ENCODE measurements at places on chromosomes 12 and 14. TPM values are rescaled to one million over a fixed set of nuclear protein-coding genes. Genes with fewer than 3 reads are reported as not detected.

DNA sequence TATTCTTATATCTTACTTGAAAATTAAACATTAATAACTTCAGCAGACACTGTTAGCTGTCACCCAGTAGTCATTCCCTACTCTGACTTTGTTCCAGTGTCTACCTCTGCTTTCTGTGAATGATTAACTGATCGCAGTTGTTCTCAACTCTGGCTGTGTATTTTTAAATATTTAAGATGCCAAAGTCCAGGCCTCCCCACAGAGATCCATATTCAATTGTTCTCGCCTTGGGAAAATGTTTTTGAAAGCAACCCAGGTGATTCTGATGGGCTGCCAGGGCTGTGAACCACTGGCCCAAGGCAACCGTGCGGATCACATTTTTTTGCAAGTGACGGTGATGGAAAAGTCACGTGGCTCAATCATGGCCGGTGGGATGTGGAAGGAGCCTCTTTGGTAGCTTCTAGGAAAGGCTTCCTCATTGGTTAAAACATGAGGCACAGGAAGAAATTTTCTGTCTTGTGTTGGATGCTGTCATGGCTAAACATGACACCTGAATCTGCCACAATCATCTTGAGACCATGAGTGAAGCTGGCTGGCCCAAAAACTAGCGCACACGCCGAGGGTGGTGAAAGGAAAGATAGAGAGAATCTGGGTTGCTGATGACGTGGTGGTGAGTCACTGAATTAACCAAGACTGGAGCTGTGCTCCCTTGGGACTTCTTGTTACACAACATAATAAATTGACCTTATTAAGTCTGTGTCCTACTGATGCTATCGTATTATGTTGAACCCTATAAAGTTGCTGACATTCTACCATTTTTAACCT lies 37.2 kb downstream of the RDH12 start:
- no peak for DNase-seq

DNA sequence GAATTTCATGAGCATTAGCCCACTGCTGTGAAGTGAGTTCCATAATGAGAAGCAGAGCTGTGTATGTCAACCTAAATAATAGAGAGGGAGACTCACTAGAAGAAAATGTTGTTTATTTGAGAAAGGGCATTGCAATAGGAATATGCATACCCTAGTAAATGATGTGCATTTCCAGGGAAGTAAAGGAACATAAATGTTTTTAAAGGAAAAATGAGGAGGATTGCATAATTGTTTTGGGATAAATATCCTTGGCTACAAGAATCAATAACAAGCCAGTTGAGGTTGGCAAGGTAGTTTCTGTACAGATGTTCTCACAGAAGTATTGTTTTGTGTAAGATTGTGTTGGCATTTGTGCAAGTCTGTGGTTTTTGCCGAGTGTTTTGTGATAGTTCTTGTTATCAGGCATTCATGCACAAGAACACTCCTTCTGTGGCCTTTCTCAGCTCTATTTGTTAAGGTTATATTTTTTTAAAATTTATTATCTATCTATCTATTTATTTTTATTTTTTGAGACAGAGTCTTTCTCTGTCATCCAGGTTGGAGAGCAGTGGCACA lies 47.1 kb downstream of the EMP1 start:
- DNase-seq: no peak

The TMTC2 gene
- total RNA-seq: 37.3 TPM

DNA sequence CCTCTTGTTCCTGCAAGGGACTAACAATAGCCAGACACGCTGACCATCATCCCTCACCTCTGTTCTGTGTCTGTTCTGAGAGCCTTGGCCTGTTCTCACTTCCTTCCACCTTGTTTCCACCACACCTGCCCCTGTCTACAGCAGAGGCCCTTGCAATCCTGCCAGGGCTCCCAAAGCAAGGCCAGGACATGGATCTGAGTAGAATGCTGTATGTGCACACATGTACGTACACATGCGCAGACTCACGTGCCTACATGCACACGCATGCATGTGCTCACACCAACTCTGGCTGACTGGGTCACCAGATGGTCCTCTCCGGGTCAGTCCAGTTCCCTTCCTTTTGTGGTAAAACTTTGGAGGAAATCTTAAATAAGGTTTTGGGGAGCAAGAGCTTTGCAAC lies 133.0 kb upstream of the C14orf180 start:
- no peak for DNase-seq

The LALBA gene
- total RNA-seq: not detected

- DNase-seq: no peak
Measured at GRCh38 chr14:30889244-30889594, 14.9 kb downstream of the COCH start.

The REM2 gene
- not detected for total RNA-seq

DNA sequence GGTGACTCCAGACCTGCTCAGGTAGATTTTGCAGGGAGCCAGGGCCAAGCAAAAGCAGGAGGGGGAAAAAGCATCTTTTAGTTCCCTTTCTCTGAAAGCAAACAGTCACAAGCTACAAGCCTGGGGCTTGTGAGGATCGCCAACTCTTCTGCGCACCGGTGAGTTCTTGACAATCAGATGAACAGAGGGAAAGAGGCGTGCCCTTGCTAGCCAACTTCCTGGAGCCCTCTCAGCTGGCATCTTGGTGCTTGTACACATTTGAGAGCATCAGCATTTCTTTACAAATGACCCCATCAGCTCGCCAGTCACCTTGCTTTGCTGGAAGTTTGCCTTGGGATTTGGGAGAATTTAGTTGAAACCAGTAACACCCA lies 55.5 kb downstream of the ZNF664 start:
- no peak for DNase-seq

DNA sequence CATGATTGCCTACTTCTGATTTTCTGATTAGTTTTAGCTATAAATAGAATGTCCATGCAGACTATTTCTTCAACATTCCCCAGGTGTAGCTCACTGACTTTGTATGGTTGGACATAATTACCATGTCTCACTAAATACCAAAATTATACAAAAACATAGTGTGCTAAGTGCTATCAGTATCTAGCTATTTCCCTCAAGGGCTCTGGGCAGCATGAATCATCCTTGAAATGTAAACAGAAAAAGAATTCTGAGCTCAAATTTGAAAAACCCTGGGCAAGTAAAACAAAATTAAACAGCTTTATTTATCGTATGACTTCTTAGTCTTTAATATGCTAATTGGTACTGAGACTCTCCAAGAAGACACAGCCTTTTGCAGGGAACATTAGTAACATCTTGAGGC lies 82.9 kb downstream of the SPATA7 start:
- no peak for DNase-seq

The RIMBP2 gene
- 5.8 TPM for total RNA-seq

The TMEM63C gene
- 0.89 TPM for total RNA-seq

The PTPN21 gene
- 13.8 TPM for total RNA-seq

The CLEC9A gene
- total RNA-seq: 0.99 TPM

The MGAT2 gene
- 25.2 TPM for total RNA-seq

- DNase-seq: peak; percentile 7
Measured at GRCh38 chr12:84692071-84692470, 220.5 kb downstream of the SLC6A15 start.

The ADAM21 gene
- 0.10 TPM for total RNA-seq

DNA sequence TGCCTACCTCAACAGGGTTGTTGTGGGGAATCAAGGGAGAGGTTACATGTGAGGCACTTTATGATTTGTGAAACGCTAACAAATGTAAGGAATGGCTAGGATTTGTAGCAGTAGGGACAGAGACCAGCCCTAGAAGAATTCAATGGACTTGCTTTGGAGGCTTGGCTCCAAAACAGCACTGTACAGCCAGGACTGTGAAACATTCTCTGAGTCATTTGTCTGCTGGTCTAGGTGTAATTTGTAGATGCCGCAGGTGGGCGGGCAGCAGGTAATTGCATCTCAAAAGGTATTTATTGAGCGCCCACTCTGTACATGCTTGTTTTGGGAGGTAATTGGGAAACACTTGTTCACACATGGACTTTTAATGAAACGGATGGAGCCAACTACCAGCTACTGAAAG lies 11.4 kb downstream of the SLC7A8 start:
- DNase-seq: no peak

DNA sequence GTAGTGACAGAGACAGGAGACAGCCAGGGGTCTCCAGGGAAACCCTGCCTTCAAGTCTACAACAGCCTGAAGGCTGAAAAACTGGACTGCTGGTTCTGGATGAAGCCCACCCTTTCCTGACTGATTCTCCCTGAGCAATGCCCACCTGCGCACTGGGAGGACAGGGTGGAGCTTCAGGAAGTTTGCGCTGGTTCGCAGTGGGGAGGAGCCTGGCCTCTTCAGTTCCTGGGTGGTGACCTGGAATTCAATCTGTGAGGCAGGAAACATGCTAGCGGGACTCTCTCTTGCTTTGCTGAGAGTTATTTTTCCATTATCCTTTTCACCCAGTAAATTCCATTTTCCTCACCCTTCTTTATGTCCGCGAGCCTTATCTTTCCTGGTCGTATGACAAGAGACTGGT lies 600.8 kb downstream of the TRHDE start:
- no peak for DNase-seq

GRCh38 chr12:56197921-56198635 lies 8.8 kb upstream of the SMARCC2 start:
- no peak for DNase-seq

DNA sequence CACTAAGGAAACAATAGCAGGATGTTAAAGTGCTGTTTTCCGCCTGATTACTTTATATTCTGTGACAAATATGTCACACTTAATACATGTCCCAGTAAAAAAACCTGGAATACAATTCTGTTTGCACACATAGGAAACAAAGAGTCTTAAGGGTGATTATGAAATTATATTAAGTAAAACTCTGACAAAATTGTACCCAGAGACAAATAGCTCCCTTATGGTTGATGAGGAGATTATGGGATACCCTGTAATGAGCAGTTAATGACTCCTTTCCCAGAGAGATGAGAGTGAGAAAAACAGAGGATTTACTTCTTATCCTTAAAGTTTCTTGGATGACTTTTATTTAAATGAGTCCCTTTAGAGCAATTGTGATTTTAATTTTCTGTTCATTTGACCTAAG lies 370.6 kb downstream of the PDZRN4 start:
- DNase-seq: no peak

The LIN7A gene
- 5.9 TPM for total RNA-seq

The MMP17 gene
- total RNA-seq: 8.5 TPM

The FIGNL2 gene
- total RNA-seq: 0.69 TPM

- DNase-seq: no peak
Measured at GRCh38 chr12:90399357-90399756, 555.6 kb downstream of the CCER1 start.

The BEGAIN gene
- 1.4 TPM for total RNA-seq

DNA sequence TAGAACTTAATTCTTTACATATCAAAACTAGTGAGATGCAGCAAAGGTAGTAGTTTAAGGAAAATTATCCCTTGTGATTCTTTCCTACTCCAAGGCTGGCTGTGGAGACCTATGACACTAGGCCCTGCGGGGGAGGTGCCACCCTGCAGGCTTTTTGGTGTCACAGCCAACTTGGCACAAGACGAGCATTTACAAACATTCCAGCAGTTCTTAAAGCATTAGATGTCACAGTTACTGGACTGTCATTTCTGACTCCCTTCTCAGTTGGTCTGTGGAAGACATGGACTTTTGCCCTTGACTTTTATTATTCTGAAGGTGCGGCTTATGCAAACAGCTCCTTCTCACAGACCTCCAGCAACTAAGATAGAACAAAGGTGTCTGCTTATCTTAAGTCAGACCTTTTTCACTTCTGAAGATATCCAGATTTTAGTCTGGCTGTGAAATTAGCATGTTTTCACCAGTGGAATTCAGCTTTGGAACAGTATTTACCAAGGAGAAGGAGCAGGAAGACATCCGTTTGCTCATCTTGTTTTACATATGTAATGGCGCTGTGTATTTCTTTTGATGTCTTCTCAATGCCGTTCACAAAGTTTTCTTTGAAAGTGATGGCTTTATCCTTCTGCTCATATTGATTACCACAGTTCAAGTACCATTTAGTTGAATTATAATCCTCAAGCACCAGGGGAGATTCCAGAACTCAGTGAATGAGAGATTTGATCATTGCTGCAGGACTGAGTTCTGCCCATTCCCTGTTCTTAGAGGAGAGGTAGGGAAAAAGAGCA lies 17.9 kb downstream of the SRGAP1 start:
- no peak for DNase-seq

The RITA1 gene
- 5.3 TPM for total RNA-seq

The NELL2 gene
- 12.7 TPM for total RNA-seq

DNA sequence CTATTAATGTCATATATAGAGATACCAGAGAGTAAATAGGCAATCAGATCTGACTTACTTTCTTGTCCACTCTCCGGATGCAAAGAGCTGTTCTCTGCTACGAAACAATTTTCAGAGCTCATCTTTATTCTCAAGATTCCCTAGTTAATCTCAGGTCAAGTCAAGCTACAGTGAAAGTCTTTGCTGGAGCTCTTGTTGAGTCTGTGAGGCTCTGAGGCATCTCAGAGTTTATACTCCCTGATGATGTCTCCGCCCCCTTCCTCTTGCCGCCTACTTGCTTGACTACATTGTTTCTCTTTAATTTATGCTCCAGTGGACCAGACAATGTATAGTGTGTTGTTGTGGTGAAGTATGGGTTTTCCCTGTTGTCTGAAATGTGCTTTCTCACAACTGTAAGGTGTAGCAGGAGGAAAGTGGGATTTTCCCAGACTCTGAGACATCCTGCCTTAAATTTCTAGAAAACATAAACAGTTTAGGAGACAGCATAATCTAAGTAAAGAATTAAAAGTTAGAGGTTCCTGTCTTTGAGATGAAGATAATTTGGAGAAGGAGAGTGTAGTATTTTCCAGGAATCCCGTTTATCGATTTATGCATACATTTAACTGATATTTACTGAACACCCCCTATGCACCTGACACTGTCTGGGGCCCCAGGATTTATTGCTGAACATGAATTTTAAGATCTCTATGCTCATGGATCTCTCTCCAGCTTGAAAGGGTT lies at the start of gene CD69:
CD69 (minus strand) TSS at position 203 of the 720 bp plus-strand sequence; CDS start at position 122, 81 bp downstream.
- DNase-seq: no peak

GRCh38 chr12:124694846-124695497 lies 127.6 kb upstream of the NCOR2 start:
- DNase-seq: peak; percentile 23

DNA sequence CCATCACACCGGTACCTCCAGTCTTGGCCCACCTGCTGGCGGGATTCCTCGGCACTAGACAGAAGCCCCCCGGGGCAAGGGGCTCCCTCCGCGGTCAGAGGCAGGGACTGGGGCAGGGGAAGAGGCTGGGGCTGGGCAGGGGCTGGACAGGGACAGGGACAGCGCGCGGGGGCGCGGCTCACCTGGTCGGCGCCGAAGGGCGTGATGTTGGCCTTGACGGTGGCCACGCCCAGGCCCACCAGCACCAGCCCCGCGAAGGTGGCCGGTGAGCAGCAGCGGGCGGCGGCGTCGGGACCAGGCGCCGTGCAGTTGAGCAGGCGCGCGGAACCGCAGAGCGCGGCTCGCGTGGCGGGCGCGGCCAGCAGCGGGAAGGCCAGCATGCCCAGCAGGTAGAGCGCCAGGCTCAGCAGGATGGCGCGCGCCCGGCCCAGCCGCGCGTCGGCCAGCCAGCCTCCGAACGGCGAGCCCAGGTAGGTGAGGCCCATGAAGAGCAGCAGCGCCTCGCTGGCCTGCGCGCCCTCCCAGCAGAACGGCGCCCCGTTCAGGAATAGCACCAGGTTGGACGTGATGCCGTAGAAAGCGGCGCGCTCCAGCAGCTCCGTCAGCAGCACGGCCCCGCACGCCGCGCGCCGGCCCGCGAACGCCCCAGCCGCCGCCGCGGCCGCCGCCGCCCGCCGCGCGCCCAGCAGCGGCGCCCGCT lies 392 bp downstream of the SLC15A4 start:
- DNase-seq: no peak

GRCh38 chr12:100404769-100405407 lies 48.0 kb downstream of the SLC17A8 start:
- DNase-seq: no peak

The GAS2L3 gene
- total RNA-seq: 33.2 TPM

The TMEM121 gene
- total RNA-seq: 3.7 TPM

- DNase-seq: no peak
Measured at GRCh38 chr14:45290547-45290946, 37.5 kb upstream of the MIS18BP1 start.

GRCh38 chr12:120121766-120122293 lies 5.3 kb upstream of the RAB35 start:
- no peak for DNase-seq

The TMPRSS12 gene
- total RNA-seq: not detected

Data from skin of body (tissue), 3 donors.